WTC11 (cell line): ENCODE measurements at places on chromosomes 7 and 10. TPM values are rescaled to one million over a fixed set of nuclear protein-coding genes. Genes with fewer than 3 reads are reported as not detected.

DNA sequence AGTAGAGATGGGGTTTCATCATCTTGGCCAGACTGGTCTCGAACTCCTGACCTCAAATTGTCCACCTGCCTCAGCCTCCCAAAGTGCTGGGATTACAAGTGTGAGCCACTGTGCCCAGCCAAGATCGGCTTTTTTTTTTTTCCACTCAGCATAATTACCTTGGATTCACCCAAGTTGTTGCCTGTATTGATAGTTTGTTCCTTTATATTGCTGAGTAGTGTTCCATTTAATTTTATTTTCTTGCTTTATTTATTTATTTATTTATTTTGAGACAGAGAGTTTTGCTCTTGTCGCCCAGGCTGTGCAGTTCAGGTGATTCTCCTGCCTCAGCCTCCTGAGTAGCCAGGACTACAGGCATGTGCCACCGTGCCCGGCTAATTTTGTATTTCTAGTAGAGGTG is 21.3 kb downstream of the KMT2E start:
- H3K27me3 ChIP-seq = no peaks in the 10 kb centered on the region
- no peak overlapping the region for H3K27ac ChIP-seq
- H3K4me1 ChIP-seq = peaks cover 19% of the 10 kb centered on the region
- H3K36me3 ChIP-seq = no peaks in the 10 kb centered on the region

DNA sequence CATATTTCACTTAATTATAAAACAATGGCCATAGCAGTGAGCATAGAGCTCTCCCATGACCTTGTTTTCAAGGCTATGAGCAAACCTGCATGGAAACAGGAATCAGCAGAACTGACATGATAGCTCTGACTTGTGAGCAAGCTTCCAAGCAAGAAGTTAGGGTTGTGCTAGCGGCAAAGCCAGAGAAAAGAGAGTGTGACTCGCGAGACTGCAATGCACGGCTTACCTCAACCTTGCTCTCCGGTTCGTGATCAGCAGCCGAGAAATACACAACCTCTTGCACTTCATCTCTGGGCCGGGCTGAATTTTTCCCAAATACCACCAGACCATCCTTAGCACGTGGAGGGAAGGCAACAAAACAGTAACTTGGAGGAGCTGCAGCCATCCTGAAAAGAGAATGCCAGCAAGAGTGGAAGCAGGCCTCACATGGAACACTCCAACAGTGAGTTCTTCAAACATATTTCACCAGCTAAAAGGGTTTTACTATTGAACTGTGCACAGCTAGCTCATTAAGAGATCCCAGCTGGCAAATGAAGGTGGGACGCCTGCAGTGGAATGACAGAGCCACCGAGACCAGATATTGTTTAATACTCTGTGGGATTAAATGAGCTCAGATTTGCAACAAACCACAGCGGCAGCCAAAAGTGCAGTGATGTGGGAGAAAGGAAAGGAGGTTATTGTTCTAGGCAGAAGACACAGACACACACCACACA is 20.8 kb downstream of the SCRN1 start:
- peaks cover 27% of the 10 kb centered on the region for H3K36me3 ChIP-seq
- H3K27ac ChIP-seq = no peak overlapping the region
- no peak for DNase-seq
- H3K4me3 ChIP-seq = no peak overlapping the region

GRCh38 chr7:24133691-24134090 is 150.3 kb upstream of the NPY start:
- H3K27ac ChIP-seq = no peak overlapping the region
- peaks cover 8% of the 10 kb centered on the region; the same call in 1 of the 2 replicates for H3K4me1 ChIP-seq
- H3K4me3 ChIP-seq = no peak overlapping the region
- no peaks in the 10 kb centered on the region for H3K36me3 ChIP-seq
- 0 out of 2 replicates have a peak, but pooled peaks cover 3% of the 10 kb centered on the region for H3K27me3 ChIP-seq

- H3K27ac ChIP-seq = no peak overlapping the region
- no peak for DNase-seq
- peaks cover 50% of the 10 kb centered on the region for H3K36me3 ChIP-seq
- H3K27me3 ChIP-seq = no peaks in the 10 kb centered on the region
These were observed 12.8 kb downstream of the SFXN2 start for GRCh38 chr10:102727037-102727818.

DNA sequence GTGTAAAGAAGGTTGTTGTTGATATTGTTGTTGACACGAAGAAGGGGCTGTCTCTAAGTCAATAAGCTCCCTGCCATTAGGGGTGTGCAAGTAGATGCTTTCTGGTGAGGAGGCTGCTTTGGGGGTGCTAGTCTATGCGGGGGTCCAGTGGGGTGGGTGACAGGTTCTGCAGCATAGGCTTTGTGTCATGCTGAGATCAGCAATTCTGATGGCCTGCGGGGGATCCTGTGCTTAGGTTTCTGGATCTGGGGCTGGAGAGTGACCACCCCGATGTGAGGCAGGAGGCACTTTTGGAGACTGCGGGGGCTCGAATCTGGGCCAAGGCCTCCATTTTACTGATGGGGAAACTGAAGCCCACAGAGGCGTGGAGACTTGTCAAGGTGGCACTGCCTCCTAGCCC is 5.1 kb downstream of the AQP1 start:
- no peak overlapping the region for H3K27ac ChIP-seq
- no peaks in the 10 kb centered on the region for H3K27me3 ChIP-seq
- no peaks in the 10 kb centered on the region for H3K36me3 ChIP-seq
- peaks cover 16% of the 10 kb centered on the region for H3K4me1 ChIP-seq
- DNase-seq = no peak

FFAR4 gene
- total RNA-seq = 0.07 to 0.15 TPM in 2 of 3 replicates, not detected in the other

ABCB1 gene
- total RNA-seq = 0.60 to 0.94 TPM (median 0.82 TPM) in 3 replicates

DNA sequence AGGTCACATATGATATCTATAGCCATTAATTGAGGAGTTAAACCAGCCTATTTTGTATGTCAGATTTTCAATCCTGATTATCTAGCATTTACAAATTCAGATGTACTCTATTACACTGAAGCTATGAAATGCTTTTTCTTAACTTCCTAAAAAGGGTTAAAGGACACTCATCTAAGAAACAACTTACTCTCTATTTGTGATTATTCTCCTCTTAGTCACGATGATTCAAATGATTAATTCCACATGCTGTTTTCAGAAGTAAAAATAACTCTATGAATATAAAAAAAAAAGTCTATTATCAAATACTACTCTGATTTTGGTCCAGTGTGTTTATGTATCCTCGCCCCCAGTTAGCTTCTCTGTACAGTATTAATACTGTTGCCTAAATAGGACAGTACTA is 1199.9 kb downstream of the GATA3 start:
- H3K36me3 ChIP-seq = no peaks in the 10 kb centered on the region
- H3K27ac ChIP-seq = no peak overlapping the region
- H3K27me3 ChIP-seq = no peaks in the 10 kb centered on the region
- no peak for DNase-seq

- H3K4me3 ChIP-seq = no peak overlapping the region
- H3K27me3 ChIP-seq = no peaks in the 10 kb centered on the region; the same call in 1 of the 2 replicates
- no peaks in the 10 kb centered on the region for H3K4me1 ChIP-seq
- 0 out of 2 replicates have a peak, but pooled peaks cover 2% of the 10 kb centered on the region for H3K36me3 ChIP-seq
- no peak for DNase-seq
These were observed 405.2 kb upstream of the AUTS2 start for GRCh38 chr7:69193061-69193460.

ACTL6B gene
- total RNA-seq = 0.96 to 1.3 TPM (median 0.99 TPM) in 3 replicates

DNA sequence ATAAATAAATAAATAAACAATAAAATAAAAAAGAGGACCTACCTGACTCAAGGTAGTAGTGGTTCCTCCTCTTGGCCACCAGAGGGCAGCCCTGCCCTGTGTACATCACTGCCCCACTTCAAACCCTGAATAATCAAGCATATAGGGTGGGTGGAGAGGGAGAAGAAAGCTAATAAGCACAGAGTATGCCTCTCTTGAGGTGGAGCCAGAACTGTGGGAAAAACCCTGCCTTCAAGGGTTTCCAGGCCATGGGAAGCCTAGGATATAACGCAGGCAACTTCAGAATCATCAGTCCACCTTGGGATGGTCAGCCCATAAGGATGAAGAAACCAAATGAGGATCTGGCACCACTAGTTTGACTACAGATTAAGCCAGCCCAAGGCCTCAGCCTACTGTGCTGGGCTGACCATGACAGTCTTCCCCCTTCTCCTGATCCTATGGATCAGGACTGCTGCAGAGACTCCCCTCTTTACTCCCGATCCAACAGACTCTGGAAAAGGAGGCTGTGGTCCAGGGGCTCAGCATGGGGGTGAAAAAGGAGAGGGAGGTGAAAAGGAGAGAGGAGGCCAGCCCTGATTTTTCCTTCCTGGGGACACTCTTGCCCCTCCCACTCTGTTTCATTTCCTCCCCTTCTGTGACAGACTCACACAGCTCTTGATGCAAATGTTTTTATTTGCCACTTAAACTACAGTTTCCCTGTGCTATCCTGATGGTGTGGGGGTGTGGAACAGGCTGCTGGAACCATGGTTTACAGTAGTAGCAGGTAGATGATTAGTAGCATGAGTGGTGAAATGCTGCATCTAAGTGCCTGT is 10.1 kb downstream of the AVPI1 start:
- H3K27me3 ChIP-seq = no peaks in the 10 kb centered on the region
- H3K27ac ChIP-seq = no peak overlapping the region
- H3K4me1 ChIP-seq = no peaks in the 10 kb centered on the region
- H3K36me3 ChIP-seq = peaks cover 21% of the 10 kb centered on the region

KCNMA1 gene
- total RNA-seq = 4.1 to 7.3 TPM (median 5.3 TPM) in 3 replicates

TFR2 gene
- 5.7 to 7.1 TPM (median 5.8 TPM) in 3 replicates for total RNA-seq

MALRD1 gene
- total RNA-seq = 0.50 to 0.64 TPM (median 0.60 TPM) in 3 replicates

DNA sequence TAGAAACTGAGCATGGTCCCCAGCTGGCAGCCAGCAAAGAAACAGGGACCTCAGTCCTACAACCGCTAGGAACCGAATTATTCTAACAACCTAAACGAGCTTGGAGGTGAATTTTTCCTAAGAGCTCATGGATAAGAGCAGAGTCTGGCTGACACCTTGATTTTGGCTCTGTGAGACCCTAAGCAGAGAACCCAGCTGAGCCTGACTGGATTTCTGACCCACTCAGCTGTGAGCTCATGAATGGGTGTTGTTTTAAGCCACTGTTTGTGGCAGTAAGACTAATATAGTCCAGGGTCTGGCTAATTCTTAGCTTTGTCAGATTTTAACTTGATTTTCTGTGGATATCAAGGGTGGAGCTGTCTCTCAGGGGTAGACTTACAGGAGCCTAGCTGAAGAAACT is 77.1 kb downstream of the KAT6B start:
- H3K27me3 ChIP-seq = no peaks in the 10 kb centered on the region
- H3K27ac ChIP-seq = no peak overlapping the region
- H3K4me1 ChIP-seq = peaks cover 14% of the 10 kb centered on the region
- H3K4me3 ChIP-seq = no peak overlapping the region

GRCh38 chr7:70214071-70214470 is 615.8 kb downstream of the AUTS2 start:
- no peaks in the 10 kb centered on the region for H3K36me3 ChIP-seq
- no peaks in the 10 kb centered on the region for H3K27me3 ChIP-seq
- no peaks in the 10 kb centered on the region for H3K4me1 ChIP-seq
- H3K27ac ChIP-seq = no peak overlapping the region

BAMBI gene
- 26.4 to 29.0 TPM (median 27.4 TPM) in 3 replicates for total RNA-seq

DNA sequence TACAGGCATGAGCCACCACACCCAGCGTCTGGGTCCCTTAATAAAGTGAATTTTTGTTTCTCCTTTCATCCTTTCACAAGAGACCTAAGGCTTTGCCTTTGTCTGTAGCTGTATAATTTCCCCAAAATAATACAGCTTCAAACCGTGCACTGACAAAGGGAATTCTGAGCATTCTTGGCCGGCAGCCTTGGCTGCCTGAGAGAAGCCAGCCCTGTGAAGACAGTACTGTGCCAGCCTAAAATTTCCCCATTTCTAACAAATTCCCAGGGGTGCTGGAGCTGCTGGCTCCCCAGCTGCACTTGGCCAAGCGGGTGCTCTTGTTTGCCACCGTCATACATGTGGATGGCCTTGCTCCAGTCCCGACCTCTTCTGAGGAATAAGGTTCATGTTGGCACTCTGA is 106.2 kb downstream of the ZMYND11 start:
- H3K4me3 ChIP-seq = no peak overlapping the region
- H3K4me1 ChIP-seq = peaks cover 7% of the 10 kb centered on the region; the same call in 1 of the 2 replicates
- no peaks in the 10 kb centered on the region; the same call in 1 of the 2 replicates for H3K36me3 ChIP-seq

DNA sequence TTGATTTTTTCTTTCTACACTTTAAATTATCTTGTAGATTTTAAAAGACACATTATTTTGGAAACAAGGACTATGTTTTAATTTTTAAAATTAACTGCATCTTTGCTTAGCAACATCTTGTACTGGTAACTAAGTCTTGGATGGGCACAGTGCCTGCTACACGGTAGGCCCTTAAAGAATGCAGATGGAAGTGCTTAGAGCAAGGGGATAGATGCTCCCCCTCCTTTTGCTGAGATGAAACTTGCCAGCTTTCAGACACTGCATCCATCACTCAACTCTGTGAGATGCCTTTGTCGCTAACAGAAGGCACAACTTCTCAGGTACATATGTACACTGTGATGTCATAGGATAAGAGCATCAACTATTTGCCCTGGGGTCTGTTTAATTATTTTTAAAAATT is 103.9 kb downstream of the LRRC18 start:
- H3K27ac ChIP-seq = no peak overlapping the region
- no peak overlapping the region for H3K4me3 ChIP-seq
- no peaks in the 10 kb centered on the region; the same call in 1 of the 2 replicates for H3K4me1 ChIP-seq
- H3K27me3 ChIP-seq = no peaks in the 10 kb centered on the region

DNA sequence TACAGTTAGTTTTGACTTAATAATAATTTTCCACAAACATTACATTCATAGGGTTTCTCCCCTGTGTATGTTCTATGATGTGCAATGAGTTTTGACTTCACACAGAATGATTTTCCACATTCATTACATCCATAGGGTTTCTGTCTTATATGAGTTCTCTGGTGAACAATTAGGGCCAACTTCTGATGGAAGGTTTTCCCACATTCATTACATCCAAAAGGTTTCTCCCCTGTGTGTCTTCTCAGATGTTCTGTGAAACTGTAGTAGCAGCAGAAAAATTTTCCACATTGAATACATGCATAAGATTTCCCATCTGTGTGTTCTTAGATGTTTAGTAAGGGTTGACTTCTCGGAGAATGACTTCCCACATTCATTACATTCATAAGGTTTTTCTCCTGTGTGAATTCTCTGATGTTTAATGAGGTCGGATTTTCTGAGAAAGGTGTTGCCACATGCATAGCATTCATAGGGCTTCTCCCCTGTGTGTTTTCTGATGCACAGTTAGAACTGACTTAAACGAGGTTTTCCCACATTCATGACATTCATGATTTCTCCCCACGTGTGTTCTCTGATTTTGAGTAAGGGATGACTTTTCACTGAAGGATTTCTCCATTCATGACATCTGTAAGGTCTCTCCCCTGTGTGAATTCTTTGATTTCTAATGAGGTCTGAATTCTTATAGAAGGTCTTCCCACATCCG is 118.5 kb downstream of the ZNF33B start:
- peaks cover 92% of the 10 kb centered on the region for H3K36me3 ChIP-seq
- H3K27ac ChIP-seq = no peak overlapping the region
- peaks cover 50% of the 10 kb centered on the region for H3K27me3 ChIP-seq
- no peak for DNase-seq
- H3K4me1 ChIP-seq = no peaks in the 10 kb centered on the region

GRCh38 chr10:95391164-95391563 is 100.4 kb upstream of the PDLIM1 start:
- H3K4me1 ChIP-seq = peaks cover 17% of the 10 kb centered on the region
- peaks cover 4% of the 10 kb centered on the region for H3K36me3 ChIP-seq
- H3K4me3 ChIP-seq = no peak overlapping the region

CYP26A1 gene
- total RNA-seq = 2.1 to 3.4 TPM (median 3.1 TPM) in 3 replicates

DNA sequence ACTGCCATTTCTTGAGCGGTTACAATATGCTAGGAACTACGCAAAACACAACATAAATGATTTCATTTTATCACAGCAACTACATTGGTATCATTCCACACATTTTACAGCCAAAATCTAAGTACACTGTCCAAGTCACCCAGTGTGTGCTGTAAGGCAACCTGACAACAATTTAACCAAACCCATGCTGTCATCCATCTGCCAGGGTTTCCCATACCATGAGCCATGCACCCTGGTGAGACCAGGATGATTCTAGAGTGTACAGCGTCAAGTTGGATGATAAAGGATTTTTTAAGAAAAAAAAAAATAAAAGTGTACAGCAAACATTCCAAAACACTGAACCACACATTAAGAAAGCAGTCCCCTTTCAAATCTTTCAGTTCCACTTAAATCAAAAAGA is 52.9 kb downstream of the PIK3AP1 start:
- no peak overlapping the region for H3K27ac ChIP-seq
- H3K4me3 ChIP-seq = no peak overlapping the region
- H3K36me3 ChIP-seq = no peaks in the 10 kb centered on the region
- DNase-seq = no peak
